HFFc6 (cell line): ENCODE measurements at places on chromosomes 6 and 20. TPM values are rescaled to one million over a fixed set of nuclear protein-coding genes. Genes with fewer than 3 reads are reported as not detected.

DNA sequence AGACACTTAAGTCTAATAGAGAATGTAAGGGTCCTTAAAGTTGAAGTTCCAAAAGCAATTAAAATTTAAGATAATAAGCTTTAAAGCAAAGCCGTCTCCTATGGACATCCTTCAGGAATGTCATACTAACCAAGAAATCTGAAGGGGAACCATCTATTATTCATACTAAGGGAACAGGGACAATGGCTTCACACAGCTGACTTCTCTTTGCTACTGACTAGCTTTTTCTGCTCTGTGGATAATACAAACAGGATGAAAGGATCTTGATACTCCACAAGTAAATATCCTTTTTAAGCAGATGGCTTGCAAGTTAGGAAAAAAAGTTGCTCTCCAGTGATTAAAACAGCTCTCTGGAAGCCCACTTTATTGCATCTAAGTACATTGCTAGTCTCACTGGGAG, 178.6 kb downstream of the BACH2 start:
- no peak for DNase-seq

Gene NQO2
- total RNA-seq: 29.4 to 43.6 TPM (median 32.1 TPM) in 3 replicates

Gene RAMACL
- 2.2 to 3.2 TPM (median 2.8 TPM) in 3 replicates for total RNA-seq

DNA sequence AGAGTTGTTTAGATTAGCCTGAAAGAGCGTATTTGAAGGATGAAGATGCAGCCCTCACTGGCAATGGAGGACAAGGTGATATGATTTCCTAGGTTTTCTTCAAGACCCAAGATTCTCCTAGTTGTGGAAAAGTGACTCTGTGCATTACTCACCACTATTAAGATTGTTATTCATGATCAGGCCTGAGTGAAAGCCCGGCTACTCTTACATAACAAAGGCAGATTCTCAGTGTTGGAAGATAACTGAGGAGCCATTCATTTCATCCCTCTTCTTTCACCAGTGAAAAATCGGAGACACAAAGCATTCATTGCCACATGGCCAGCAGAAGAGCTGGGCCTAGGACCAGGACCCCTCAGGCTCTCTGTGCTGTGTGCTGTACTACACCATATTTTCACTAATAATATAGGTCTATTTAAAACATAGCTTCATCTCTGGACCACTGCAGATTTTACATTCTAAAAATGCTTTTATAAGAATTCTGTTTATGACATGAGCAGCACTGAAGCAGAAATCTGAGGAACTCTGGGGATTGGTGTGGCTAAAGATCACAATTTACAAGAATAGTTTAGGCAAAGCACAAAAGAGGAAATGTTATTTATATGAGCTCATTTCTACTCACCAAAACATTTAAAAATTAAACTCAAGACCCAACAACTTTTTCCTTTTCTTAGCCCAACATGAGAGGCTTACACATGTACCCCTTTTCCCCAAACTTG, 181.9 kb upstream of the CCN2 start:
- DNase-seq: peak; percentile 70

DNA sequence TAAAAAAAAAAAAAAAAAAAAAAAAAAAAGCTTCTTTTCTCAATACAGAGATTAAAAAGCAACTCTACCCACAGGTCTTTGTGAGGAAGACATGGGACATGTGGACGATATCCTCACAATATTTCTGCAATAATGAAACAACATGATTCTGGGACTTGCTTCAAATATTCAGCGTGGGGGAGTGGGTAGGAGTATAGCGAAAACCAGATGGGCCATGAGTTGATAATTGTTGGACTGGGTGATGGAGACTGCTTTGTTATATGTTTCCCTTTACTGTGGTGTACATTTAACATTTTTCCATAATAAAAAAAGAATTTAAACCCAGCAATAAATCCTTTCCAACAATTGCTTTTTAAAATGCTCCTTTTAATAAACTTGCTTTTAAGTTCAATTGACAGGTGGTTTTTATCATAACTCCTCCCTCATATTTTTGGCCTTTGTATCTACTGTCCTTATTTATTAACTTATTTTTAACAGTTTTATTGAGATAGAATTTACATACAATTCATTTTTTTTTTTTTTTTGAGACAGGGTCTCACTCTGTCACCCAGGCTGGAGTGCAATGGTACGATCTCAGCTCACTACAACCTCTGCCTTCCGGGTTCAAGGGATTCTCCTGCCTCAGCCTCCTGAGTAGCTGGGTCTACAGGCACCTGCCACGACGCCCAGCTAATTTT, 40.4 kb upstream of the ARFGEF2 start:
- no peak for DNase-seq

DNA sequence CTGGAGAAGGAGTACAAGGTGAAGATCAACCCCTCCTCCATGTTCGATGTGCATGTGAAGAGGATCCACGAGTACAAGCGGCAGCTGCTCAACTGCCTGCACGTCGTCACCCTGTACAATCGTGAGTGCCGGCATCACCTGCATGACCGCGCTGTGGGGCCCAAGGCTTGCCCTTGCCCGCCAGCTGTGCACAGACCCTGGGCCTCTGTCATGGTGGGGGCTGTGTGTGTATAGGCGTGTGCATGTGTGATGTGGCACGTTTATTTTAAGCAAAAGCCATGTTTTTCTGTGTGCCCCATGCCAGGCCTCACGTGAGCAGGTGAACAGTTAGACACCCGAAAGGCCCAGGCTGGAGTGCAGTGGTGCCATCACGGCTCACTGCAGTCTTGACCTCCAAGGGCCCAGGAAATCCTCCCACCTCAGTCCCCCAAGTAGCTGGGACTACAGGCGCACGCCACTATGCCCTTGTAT, 36.3 kb downstream of the PYGB start:
- DNase-seq: no peak

DNA sequence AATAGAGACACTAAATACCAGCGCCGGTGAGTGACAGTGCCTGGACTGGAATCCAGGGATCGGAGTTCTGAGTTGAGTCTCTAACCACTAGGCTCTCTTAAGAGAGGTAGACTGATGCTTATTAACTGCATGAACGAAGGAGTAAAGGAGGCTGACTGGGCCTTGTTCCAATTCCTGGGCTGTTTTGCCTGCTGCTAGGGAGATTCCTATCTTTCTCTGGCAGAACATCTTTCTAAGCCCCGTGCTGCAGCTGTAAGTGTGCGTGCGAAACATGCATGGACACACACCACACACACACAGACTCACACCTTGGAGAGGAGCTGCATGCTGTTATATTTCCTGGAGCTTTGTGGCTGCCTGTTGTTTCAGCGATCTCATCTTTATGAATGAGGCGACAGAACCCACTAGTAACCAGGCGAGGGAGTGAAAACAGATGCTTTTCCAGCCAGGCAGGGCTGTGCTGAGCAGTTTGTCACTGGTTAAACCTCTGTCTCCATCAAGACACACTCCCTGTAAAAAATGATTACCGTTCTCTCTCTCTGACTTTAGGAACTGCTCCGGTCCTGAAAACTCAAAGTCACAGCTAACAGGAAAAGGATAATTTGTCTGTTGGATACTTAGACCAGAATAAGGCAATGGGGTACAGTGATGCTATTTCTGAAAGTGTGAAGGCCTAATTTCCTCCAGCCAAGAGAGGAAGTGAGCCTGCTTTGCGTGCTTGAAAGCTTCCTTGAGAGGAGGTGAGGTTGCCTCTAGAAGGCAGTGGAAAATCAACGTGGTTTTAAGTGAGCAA, 157.4 kb upstream of the ZNF217 start:
- DNase-seq: peak; percentile 94

- no peak for DNase-seq
Observed at GRCh38 chr20:49387581-49387939, 94.9 kb downstream of the KCNB1 start.

DNA sequence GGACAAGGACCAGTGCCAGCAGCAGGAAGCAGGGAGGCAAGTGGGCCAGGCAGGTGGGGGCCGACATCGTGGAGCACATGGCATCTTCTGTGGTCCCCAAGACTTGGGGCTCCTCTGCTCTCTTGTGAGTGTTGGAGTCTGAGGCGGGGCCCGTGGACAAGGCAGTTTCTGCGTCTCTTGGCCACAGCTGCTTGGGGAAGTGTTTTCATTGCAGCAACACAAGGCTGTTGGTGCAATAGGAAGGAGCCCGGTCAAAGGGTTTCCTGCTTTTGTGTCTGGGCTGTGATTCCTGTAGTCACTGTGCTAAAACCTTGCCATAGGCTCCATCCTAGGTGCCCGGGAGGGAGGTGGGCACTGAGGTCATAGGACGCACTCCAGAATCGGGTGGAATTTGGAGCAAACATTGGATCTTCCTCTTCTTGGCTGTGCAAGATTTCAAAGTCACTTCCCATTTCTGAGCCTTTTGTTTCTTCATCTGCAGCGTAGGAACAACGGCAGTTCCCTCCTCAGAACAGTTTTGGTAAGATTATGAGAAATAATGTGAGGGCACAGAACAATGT, at the start of gene SIRPB2:
SIRPB2 (minus strand) TSS at position 140 of the 560 bp plus-strand sequence; CDS start at position 79, 61 bp downstream.
- no peak for DNase-seq

Gene HLA-DQA1
- total RNA-seq: not detected in 3 replicates

Gene ZNF318
- 13.3 to 13.9 TPM (median 13.6 TPM) in 3 replicates for total RNA-seq

- DNase-seq: peak; percentile 18
Observed at GRCh38 chr20:53736757-53737395, 143.2 kb upstream of the ZNF217 start.

Gene HBS1L
- 115 and 123 TPM in 2 replicates for total RNA-seq

- DNase-seq: peak; percentile 76
Observed at GRCh38 chr6:100283285-100283684, 181.4 kb downstream of the SIM1 start.

Gene GABBR1
- 13.5 to 14.8 TPM (median 14.1 TPM) in 3 replicates for total RNA-seq

DNA sequence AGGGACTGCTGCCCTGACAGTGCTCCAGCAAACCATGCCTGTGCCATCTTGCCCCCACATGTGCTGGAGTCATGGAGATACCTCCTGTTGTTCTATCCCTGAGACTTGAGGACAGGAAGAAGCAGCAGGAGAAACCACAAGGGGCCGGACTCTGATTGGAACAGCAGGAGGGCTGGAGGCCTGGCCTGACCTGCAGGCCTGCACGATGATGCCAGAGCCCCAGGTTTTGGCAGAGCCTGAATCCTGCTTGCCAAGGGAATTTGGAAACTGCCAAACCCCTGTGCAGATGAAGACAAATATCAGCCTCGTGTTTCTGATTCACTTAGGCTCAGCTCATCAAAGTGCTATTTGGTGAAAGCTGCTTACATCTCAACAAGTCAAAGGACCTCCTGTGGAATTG, 177.6 kb downstream of the MAFB start:
- DNase-seq: no peak

DNA sequence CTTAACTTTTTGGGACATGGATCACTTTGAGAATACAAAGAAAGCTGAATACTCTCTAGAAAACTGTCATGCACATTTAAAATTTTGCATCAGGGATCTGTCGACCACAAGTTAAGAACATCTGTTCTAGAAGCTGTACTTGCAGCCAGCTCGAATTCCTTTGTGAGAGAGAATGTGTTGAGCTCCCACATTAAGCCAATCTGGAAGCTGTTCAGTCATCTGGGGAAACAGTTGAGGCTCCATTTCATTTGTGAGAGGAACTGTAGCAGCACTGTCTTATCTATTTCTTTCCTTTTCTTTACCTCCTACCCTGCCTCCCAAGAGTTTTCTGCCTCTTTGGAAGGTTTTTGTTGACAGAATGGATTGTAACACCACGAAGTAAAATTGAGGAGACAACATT, 50.8 kb downstream of the KAT14 start:
- DNase-seq: no peak

Gene ZNF292
- total RNA-seq: 18.9 to 24.2 TPM (median 22.4 TPM) in 3 replicates

Gene PPP1R3G
- total RNA-seq: 0.56 to 1.6 TPM (median 0.86 TPM) in 3 replicates

GRCh38 chr6:41457303-41457670, 88.9 kb upstream of the FOXP4 start:
- no peak for DNase-seq

DNA sequence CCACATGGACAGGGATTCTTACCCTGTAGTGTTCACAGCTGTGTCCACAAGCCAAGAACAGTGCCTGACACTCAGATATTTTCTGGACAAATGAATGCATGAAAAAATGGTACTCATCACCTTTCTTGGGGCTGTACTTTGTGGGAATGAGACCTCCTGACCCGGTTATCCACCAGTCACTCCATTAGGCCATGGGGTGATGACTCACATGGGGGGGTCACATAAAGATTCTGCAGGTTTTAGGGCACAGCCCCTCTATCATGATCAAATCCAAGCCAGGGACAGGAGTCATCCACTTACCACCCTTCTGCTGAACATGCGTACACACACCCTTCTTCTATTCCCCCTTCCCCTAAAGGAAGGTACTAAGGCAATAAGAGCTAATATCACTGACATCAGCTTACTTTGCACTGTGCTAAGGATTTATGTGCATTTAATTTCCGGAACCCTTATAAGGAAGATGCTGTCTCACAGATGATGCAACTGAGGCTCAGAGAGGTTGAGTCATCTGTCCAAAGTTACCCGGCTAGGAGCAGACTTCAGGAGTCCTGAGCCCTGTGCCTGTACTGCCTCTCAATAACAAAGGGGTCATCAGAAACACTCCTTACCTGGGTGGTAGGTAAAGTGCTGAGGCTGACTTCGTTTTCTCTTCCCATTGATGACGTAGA, 107.8 kb downstream of the NFATC2 start:
- DNase-seq: peak; percentile 78

GRCh38 chr6:152147269-152147668, 339.8 kb downstream of the ESR1 start:
- DNase-seq: no peak

GRCh38 chr6:27592481-27593199, 119.7 kb upstream of the ZNF184 start:
- DNase-seq: peak; percentile 93

Gene MYLK4
- 0.11 to 0.21 TPM (median 0.16 TPM) in 3 replicates for total RNA-seq

Gene ADGRF1
- not detected in 3 replicates for total RNA-seq

DNA sequence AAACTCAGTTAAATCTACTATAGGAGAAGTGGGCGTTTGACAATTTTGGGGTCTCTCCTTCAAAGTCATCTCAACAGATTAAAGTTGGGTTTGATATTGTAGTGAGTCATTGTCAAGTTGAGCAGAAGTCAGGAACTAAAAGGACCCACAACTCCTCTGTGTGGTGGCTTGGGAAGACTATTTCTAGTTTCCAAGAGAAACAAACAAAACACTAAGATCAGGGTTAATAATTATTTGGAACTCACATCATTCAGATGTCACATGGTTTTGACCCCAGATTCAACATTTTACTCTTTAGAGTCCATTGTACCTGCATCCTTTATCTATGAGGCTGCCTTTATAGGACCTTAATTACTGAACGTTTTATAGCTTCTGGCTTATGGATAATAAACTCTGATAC, 45.3 kb upstream of the TINAG start:
- DNase-seq: no peak

Gene TCF15
- total RNA-seq: not detected in 3 replicates

- DNase-seq: peak; percentile 90
Observed at GRCh38 chr20:50292591-50293283, 102.1 kb downstream of the CEBPB start.

GRCh38 chr6:18090349-18090786, 32.1 kb downstream of the NHLRC1 start:
- no peak for DNase-seq

Gene CCN5
- not detected in 3 replicates for total RNA-seq

- DNase-seq: no peak
Observed at GRCh38 chr6:170295510-170296422, 4.9 kb upstream of the DLL1 start.

GRCh38 chr6:128482642-128483041, 37.8 kb downstream of the PTPRK start:
- DNase-seq: no peak

DNA sequence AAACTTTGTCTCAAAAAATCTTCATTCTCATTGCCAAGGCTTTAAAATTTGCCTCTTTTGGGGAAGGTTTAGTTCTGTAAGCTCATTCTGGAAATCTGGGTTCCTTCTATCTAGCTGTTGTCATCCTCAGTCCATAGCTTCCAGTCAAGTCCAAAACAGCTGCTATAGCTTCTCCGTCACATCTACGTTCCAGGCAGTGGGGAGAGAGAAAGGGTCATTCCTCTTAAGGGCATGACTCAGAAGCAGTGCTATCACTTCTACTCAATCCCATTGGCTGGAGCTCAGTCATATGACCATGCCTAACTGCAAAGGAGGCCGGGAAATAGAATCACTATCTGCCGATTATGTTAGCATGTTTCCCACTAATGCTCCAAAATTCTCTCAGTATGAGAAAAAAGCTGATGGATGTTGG, 141.4 kb upstream of the PTPN1 start:
- DNase-seq: no peak
